ENCODE measurements at places on chromosomes 11 and 22.

DNA sequence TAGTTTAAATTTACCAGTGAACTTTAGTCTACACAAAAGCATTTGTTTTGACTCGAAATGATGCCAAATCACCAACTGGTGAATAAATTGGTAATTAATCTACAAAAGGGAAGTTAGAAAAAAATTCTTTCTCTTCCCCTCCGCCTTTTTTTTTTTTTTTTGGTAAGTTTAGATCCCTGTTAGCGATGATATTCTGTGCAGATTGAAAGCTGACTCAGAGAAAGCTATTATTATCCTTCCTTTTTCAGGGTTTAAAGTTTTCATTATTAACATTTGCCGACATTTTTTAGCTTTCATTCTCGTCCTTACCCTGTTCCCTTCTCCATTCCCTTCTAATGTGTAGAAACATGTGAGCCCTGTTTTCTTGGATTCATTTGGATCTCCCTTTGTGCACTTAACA is 16.8 kb upstream of the NUP160 start:
- H3K36me3 ChIP-seq = no peaks in the 10 kb centered on the region
- no peak overlapping the region for H3K27ac ChIP-seq
- peak overlapping the region; percentile 34 for H3K4me3 ChIP-seq
- H3K4me1 ChIP-seq = no peaks in the 10 kb centered on the region
- DNase-seq = no peak
- no peaks in the 10 kb centered on the region for H3K27me3 ChIP-seq

DNA sequence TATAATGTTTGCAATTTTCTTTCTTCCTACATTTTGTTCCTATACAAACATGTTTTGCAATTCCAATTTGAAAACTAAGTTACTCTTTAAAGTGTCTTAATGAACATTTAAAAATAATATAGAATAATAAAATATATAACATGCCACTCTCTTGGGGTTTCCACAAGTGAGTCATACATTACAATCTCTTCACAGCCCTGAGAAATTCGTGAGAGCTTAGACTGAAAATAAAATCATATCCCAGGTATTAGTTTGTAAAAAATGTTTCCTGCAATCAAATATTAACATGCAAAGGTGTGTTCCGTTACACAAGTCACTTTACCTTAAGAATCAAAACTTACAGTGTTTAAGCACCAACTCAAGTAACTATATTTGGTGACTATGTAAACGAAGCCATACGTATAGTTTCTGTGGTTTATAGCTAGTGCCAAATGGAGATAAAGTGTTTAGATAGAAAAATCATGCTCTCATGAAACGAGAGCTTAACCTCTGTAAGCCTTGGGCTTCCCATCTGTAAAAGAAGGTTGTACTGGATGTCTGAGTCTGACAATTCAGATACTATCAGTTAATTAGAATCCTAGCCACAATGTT is 253.6 kb upstream of the ANO3 start:
- no peak overlapping the region for H3K4me3 ChIP-seq
- no peaks in the 10 kb centered on the region for H3K4me1 ChIP-seq
- peak overlapping the region; percentile 68 for H3K27ac ChIP-seq
- peak; percentile 18 for DNase-seq
- H3K27me3 ChIP-seq = no peaks in the 10 kb centered on the region
- H3K36me3 ChIP-seq = no peaks in the 10 kb centered on the region

GRCh38 chr11:111748035-111748804 is 18.0 kb downstream of the PPP2R1B start:
- no peak for DNase-seq
- peaks cover 25% of the 10 kb centered on the region for H3K36me3 ChIP-seq
- H3K4me3 ChIP-seq = no peak overlapping the region
- peaks cover 3% of the 10 kb centered on the region for H3K4me1 ChIP-seq

- no peaks in the 10 kb centered on the region for H3K27me3 ChIP-seq
- peaks cover 18% of the 10 kb centered on the region for H3K36me3 ChIP-seq
- H3K4me1 ChIP-seq = peaks cover 12% of the 10 kb centered on the region
- H3K27ac ChIP-seq = no peak overlapping the region
- H3K4me3 ChIP-seq = no peak overlapping the region
- no peak for DNase-seq
Measured at GRCh38 chr11:66077927-66078326, 7.9 kb downstream of the PACS1 start.

DNA sequence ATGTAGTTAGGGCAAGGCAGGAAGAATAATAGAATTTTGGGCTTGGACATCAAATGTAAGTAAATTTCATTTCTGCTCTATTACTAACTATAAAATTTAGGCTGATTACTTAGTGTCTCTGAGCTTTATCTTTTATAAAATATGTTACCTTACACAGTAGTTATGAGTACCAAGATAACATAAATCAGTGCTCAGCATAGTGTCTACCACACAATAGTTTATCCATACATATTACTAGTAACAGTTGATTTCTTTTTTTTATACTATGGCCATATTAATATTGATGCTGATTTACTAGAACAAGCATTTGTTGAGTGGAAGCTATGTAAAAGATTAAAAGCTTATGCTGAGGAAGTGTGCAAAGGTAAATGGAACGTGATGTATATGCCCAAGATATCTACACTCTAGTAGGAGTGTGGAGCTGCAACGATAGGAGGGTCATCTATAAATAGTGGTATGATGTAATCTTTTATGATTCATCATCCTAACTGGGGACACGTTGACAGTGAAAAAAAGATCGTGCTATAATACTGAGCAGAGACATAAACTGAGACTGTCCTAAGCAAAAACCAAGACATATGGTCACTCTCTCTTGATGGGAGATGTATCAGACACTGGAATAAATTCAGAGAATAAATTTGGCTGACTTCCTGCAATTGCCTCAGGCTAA is 8.7 kb upstream of the SLC5A12 start:
- H3K4me1 ChIP-seq = no peaks in the 10 kb centered on the region
- peak; percentile 48 for DNase-seq
- no peak overlapping the region for H3K4me3 ChIP-seq
- no peaks in the 10 kb centered on the region for H3K27me3 ChIP-seq
- H3K36me3 ChIP-seq = no peaks in the 10 kb centered on the region

DNA sequence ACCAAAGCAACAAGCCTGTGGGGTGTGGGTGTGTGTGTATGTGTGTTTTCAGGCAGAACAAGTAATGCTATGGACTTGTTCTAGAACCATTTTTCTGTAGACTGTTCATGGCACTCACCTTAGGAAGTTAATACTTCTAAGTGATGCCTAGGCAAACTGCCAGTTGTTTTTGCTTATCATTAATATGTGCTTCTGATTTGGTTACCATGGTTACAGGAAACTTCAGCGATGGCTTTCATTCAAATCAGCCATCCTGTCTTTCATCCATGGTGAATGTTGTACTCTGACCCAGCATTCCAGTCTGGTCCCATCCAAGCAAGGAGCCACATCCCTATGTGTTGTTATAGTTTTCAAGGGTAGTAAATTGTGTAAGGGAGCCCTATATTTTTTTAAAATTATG is 49.8 kb upstream of the ARHGAP20 start:
- no peak overlapping the region for H3K4me3 ChIP-seq
- no peaks in the 10 kb centered on the region for H3K4me1 ChIP-seq
- no peak overlapping the region for H3K27ac ChIP-seq
- no peaks in the 10 kb centered on the region for H3K36me3 ChIP-seq
- no peak for DNase-seq

GRCh38 chr11:112339566-112339965 is 78.9 kb upstream of the PLET1 start:
- DNase-seq = no peak
- peaks cover 15% of the 10 kb centered on the region for H3K27me3 ChIP-seq
- no peaks in the 10 kb centered on the region for H3K4me1 ChIP-seq
- no peaks in the 10 kb centered on the region for H3K36me3 ChIP-seq
- H3K27ac ChIP-seq = no peak overlapping the region
- H3K4me3 ChIP-seq = no peak overlapping the region

DNA sequence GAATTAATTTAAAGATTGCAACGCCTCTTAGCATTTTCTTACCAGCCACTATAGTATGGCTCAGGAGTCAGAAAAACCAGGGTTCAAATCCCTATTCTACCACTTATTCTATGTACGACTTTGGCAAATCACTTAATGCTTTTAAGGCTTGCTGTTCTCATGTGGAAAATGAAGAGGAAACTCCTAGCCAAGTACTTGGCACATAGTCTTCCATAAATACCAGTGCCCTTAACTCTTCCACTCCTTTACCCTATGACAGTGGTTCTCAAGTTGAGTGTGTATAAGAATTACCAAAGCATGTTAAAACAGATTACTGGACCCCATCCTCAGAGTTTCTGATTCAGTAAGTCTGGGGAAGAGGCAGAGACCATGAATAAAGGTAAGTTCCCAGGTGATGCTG is 107.6 kb downstream of the RBFOX2 start:
- H3K27ac ChIP-seq = no peak overlapping the region
- no peaks in the 10 kb centered on the region for H3K27me3 ChIP-seq
- H3K36me3 ChIP-seq = no peaks in the 10 kb centered on the region
- peaks cover 2% of the 10 kb centered on the region for H3K4me1 ChIP-seq
- no peak for DNase-seq
- H3K4me3 ChIP-seq = no peak overlapping the region

DNA sequence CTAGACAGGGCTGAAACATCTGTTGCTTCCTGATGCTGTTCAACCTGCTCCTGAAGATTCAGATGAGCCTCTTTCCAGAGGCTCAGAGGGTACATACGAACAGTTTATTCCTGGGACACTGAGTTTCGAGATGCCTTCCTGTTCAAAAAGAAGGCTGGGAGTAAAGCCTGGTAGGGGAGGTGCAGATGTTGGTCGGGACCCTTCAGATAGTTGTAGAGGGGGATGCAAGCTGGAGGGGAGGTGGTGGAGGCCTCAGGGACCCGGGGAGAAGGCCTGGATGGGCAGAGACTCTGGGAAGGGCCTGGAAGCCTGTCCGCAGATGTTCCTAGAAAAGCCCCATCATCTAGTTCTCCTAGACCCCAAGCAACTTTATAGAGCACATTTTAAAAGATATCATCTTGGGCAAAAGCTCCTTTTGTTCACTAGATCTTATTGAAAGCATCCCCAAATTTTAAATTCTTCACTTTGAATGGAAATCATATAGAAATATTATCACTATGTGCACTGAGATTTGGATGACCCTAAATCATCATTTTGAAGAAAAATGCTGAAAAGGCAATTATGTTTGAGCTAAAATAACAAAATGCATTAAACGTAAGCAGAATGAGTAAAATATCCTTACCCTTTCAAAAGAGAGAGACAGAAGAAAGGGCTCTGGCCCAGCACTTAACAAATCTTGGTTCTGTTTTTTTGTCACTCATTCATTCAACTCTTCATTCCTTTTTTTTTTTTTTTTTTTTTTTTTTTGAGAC is 41.2 kb downstream of the RTL6 start:
- H3K27ac ChIP-seq = no peak overlapping the region
- DNase-seq = no peak
- no peaks in the 10 kb centered on the region for H3K27me3 ChIP-seq
- no peaks in the 10 kb centered on the region for H3K4me1 ChIP-seq
- no peaks in the 10 kb centered on the region for H3K36me3 ChIP-seq

DNA sequence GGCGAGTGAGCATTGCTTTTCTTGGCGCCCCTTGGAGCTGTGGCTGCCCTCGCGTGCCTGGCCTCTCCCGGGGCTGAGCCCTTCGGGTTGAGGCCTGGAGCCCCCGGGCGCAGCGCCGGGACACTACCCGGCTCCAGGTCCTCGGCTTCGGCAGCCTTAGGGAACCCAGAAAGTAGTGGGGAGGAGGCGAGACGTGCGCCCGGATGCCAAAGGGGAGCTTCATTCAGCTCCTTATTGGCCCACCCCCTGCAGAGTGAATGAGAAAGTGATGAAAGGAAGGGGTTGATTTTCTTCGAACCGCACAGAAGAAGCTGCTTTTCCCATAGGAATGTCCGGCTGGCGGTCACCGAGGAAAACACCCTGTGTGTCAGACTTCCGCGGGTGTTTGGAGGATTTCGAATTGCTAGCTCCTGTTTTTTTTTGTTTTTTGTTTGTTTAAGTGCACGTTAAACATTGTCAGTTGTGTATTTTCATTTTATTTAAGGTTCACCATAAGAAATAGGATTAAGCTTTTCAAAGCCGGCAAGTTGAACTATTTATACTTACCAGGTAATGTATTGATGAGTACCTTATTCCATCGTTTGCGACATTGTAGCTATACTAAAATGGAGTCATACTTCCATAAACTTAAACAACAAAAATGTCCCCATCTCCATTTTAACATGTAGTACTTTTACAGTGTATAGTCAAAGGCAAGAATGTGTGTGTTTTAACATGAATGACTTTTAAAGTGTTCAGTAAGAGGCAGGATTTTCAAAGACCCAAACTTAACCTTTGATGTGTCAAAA is 841 bp upstream of the EIF4G2 start:
- peak; percentile 89 for DNase-seq
- peak overlapping the region; percentile 96 for H3K4me3 ChIP-seq
- H3K4me1 ChIP-seq = peaks cover 8% of the 10 kb centered on the region
- H3K27ac ChIP-seq = peak overlapping the region; percentile 97
- no peaks in the 10 kb centered on the region for H3K27me3 ChIP-seq

- H3K36me3 ChIP-seq = no peaks in the 10 kb centered on the region
- no peak for DNase-seq
- H3K4me3 ChIP-seq = peak overlapping the region; percentile 66
- peaks cover 94% of the 10 kb centered on the region for H3K27me3 ChIP-seq
- no peak overlapping the region for H3K27ac ChIP-seq
Measured at GRCh38 chr11:32433101-32433913, 2.0 kb downstream of the WT1 start.

DNA sequence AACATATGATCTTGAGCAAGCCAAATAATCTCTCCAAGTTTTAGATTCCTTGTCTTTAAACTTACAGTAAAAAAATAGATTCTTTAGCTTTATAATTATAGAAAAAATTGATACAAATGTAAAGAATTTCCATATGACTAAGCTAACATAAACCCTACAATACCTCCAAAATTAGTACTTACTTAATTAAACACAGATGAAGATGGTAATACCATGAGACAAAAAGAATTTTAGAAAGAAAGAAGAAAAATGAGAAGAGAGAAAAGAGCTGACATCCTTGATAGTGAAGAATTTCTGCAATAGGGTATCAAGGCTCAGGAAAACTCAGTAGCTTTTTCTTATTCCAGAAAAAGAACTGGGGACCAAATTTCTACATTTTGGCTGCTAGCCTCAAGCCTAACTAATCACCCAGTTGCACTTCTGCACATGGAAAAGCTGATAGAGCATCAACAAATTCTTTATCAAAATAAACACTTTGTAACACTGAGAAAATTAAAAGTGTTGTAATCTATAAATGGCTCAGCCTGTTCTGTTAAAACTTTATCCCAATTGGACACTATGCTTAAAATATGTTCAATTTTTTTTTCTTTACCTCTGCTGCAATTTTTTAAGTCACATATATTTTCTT is 24.7 kb upstream of the SOX6 start:
- H3K4me1 ChIP-seq = no peaks in the 10 kb centered on the region
- H3K27ac ChIP-seq = no peak overlapping the region
- H3K4me3 ChIP-seq = no peak overlapping the region
- H3K27me3 ChIP-seq = no peaks in the 10 kb centered on the region
- H3K36me3 ChIP-seq = no peaks in the 10 kb centered on the region

DNA sequence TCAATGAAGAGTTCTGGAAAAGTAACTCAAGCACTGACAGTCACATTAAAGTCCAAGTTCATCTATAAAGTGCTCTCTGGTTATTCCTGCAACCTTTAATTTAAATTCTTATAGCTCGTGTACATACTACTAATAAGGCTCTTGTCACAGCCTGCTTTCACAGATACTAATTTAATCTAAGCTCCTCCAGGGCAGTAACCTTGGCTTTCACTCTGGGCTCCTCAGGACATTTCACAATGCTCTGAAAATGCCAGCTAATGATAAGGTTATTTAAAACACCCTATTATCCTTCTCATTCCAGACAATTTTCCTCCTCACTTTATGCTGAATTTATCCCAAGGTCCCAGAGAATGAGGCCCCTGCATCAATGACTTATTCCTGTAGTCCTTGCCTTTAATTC is 242.7 kb upstream of the CCDC90B start:
- no peak overlapping the region for H3K27ac ChIP-seq
- no peaks in the 10 kb centered on the region for H3K4me1 ChIP-seq
- no peaks in the 10 kb centered on the region for H3K27me3 ChIP-seq
- H3K4me3 ChIP-seq = no peak overlapping the region
- H3K36me3 ChIP-seq = no peaks in the 10 kb centered on the region
- no peak for DNase-seq

Data from mesenchymal stem cell (in vitro differentiated cells and primary cell).